Activated CD4-positive, CD25-positive, alpha-beta regulatory T cell treated with anti-CD3 and anti-CD28 coated beads, Interleukin-2, amount 50 U/mL, for 24 hours (primary cell): ENCODE measurements at places on chromosomes 11 and 22.

GRCh38 chr22:46044621-46045458 lies 67.9 kb upstream of the WNT7B start:
- ATAC-seq = peak; percentile 52

DNA sequence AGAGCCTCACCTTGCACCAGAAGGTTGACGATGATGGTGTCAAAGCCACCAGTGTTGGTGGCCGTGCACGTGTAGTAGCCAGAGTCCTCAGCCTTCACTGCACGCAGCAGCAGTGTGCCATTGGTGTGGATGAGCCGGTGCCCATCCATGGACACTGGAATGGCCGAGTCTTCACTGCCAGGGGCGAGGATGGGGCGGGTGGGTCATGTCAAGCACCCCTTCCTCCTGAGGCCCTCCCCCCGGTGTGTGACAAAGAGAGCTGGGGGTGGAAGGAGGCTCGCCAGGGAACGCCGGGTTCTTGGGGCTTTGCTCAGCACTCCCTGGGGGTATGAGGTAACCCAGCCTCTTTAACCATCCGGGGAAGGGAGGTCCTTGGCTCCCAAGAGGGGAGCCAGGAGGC lies 111.6 kb downstream of the CEP164 start:
- no peak for ATAC-seq

DNA sequence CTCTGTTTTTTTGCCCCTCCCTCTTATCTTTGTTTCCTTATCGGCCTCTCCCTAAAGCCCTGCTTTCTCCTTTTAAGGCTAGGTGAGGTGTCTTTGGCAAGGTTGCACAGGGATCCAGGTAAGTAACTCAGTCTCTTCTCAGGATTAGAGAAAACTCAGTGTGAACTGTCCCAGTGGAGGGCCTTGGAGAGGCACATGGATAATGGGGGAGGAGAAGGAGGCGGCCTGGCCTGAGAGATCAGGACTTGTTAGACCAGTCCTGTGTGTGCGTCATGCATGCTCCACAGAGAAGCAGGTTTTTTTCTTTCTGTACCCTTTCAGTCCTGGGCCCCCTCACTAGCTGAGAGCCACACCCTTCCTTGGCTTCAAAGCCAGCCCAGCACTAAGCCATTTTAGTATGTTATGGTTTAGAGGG lies 19.9 kb downstream of the CTNND1 start:
- no peak for ATAC-seq

DNA sequence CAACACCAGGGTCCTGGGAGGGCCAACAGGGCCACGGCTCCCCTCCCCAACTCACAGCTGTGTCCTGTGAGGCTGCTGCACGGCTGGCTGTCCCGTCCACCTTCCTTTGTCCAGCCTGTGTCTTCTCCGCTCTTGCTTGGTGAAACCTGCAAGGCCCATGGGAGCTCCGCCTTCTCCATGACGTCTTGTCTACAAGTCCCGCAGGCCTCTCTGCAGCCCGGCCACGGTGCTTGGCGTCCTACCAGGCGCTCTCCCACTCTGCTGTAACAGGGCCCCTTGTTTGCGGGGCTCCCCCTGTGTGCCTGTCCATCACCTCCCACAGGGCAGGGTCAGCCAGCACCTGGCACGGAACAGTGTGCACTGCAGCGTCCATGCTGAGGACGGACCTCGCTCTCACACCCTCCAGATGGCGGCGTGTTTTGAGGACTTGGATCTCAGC lies 866.8 kb downstream of the TBC1D22A start:
- no peak for ATAC-seq

GRCh38 chr11:115411120-115411519 lies 93.1 kb downstream of the CADM1 start:
- ATAC-seq = no peak

GRCh38 chr11:124085997-124086846 lies 29.0 kb upstream of the VWA5A start:
- ATAC-seq = no peak

DNA sequence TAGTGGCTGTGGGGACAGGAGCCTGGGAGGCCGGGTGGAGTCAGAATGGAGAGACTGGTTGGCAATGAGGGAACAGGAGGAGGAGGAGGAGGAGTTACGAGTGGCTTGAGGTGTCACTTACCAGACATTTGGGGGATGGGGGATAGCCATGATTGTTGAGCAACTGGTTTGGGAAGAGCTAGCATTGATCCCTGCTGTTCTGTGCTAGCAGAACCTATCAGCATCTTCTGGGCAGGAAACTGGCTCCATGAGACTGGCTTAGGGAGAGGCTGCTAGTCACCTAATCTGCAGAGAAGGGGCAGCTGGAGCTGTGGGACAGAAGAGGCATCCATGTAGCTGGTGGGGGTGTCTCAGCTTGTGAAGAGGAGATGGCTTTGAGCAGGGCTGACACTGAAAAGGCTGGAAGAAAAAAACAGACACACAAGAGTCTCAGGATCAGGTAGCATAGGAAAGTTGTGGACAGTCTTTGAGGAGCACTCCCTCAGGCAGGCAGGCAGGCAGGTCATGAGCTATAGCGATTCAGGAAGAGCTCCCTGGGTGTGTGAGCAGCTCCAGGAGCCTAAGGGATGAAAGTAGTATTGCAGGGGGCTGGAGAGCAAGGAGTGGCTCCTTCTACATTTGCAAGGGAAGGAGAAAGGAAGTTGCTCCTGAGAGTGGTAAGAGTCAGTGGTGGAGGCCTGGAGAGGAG lies 22.3 kb downstream of the PIK3IP1 start:
- no peak for ATAC-seq

DNA sequence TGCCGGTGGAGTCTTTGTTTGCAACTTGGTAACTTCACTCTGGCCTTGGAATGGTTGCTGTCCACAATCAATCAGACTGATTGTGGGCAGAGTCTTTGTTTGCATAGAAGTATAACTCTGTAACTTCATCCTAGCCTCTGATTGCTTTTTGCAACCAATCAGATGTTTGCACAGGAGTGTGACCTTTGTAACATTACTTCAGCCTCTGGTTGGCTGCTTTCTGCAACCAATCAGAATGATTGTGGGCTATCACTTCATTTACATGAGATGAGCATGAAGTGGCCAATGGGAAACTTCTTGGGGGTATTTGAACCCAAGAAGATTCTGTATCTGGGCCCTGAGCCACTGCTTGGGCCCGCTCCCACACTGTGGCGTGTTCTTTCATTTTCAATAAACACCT lies 79.6 kb upstream of the CLDN5 start:
- ATAC-seq = no peak

GRCh38 chr11:35344681-35345574 lies 74.4 kb downstream of the SLC1A2 start:
- ATAC-seq = no peak

GRCh38 chr22:39414377-39414776 lies 14.8 kb downstream of the TAB1 start:
- ATAC-seq = no peak

DNA sequence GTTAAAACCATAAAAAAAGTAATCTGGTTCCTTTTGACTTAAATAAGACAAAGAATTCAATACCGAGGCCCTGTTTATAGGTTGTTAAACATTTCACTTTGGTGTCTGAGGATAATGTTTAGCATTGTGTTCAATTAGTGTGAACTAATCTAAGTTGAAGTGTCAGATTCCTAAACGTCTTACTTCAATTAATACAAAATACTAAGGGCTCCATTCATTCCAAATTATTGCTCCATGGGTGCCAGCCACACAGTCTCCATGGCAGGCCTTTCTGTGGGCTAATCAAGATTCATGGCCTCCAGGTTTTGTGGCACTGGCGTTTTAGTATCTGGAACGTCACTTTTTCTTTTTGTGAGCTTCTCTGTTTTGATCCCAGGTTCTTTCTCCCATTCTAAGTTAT lies 89.4 kb downstream of the TMEM135 start:
- ATAC-seq = no peak

DNA sequence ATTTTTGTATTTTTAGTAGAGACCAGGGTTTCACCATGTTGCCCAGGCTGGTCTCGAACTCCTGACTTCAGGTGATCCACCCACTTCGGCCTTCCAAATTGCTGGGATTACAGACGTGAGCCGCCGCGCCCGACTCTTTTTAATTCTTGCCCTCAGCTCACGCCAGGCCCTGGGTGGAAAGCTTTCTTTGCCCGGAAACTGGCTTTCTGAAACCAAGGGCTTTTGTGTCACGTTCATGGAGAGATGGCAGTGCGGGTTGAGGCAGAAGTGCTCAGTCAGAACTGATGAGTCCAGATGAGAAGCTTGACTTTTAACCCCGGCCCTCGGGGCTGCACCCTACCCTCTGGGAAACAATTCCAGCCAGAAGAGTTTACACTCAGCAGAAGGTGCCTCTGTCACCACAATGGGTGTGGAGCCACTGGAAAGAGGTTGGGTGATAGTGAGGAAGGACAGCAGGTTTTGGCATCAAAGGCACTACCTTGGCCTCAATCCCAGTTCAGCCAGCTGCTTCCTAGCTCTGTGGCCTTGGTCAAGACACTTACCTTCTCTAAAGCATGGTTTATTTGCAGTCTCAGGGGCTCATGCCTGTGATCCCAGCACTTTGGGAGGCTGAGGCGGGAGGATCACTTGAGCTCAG lies 890 bp upstream of the ARFGAP3 start:
- no peak for ATAC-seq

- peak; percentile 21 for ATAC-seq
Measured at GRCh38 chr22:50306753-50307749, at the start of gene PLXNB2. PLXNB2 (minus strand) TSS chr22:50307646; CDS start chr22:50290584, 17,062 bp downstream.

GRCh38 chr11:76626921-76627401 lies 43.6 kb downstream of the LRRC32 start:
- peak; percentile 51 for ATAC-seq

DNA sequence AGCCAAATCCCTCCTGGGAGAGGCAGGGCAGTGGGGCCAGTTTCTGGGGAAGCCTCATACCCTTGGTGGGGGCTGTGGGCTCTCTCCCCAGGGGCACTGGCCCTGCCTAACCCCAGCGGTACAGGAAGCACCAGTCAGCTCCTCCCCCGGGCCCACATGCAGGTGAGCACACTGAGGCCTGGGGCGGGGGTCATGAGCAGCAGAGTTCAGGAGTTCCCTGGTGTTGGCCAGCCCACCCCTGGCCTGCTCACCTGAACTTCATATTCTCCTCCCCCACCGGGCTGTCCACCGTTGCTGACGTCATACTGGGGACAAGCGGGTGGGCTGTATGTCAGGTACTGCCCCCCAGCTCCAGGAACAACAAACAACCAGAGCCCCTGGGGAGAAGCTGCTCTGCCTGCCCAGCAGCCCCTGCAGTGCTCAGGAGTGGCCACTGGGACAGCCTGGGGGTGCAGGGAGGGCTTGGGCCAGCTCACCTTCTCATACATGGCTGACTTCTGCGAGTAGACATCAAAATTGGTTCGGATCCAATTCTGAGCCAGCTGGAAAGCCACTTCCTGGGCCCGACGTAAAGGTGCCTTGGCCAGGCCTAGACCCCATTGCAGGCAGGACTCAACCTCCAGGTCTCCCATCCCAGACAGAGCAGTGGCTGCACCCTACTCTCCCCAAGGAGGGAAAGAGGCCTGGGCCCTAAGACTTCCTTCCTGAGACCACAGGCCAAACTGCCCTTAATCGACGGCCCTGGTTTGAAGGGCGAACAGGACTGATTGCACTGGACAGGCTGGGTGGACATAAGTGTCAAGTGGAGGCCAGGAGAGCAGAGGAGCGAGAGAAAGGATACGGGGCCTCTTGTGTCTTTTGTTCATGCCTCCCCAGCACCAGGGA lies 20.8 kb downstream of the TREH start:
- ATAC-seq = no peak

DNA sequence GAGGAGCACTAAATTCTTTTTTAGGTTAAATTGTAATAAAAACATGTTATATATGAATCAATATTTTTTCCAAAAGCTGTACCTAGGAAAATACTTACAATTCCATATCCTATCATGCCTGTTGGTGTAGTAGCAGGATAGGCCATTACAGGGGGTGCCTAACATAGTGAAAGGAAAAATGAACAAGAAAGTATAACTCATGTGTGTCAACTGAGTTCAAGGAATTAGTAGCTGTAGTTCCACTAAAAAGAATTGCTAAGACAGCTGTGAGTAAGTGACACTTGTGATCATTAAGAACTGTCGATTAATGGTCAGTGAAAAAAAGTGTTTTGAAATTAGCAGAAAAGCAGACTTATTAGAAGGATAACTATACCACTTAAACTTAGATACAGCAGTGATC lies 92.4 kb downstream of the PICALM start:
- ATAC-seq = peak; percentile 77

DNA sequence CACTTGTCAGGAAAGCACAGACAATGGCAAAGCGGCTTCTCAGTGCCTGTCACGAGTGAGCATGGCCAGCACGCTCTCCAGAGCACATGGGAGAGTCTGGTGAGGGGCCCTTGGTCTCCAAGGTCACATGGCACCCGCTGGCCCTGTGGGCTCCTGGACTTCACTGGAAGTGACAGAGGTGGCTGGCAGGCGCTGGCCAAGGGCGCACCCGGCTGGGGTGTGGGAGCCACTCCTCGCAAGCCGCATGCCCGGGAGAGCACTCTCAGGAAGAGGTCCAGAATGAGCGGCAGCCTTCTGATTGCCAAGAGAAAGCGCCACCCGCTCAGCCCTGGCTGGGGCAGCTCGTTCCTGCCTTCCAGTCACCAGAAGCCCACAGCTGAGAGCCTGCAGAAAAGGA lies 17.1 kb upstream of the MOB2 start:
- ATAC-seq = no peak

DNA sequence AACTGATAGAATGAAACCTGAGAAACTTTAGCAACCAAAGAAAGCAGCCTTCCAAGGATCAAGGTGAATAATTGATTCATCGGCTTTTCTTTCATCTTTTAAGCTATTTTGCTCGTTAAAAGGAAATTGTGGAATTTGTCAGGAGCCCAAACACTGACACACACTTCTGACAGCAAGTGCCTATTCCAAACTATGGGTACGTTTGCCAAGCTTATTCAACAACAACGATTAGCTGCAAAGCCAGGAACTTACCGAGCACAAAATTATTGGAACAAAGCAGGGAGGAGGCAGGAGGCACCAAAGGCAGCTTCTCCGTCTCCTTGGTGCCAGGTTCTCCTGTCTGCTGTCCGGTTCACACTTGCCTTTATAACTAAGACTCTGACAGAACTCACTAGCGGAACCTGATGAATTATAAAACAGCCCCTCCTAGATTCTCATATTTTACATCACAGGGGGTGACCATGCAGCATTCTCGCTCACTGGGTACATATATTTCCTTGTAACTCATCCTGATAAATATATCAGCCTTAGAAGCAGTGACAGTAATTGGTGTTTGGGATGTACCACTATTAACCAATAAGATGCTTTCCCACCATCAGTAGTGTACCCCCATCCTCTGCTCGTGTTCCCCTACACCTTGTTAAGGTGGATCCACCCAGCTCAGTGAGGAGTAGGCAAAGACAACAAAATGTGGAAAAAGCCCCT lies 395.9 kb upstream of the CCDC90B start:
- ATAC-seq = no peak

DNA sequence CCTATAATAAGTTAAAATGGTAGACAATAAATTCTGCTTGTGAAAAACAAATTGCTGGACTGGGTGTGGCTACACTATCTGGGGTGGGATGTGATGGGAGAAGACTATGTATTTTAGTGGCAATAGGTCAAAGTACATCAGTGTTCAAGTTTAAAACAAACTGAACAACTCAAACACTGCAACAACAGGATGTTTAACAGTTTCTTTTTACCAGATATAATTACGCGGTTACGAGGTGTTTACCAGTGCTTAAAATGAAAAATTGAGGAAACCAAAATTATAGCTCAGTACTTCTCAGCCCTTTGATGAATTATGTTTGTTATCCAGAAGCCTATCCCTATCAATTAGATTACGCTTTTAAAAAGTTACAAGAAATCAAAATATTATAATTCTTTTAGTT lies 3.2 kb downstream of the PRDM10 start:
- ATAC-seq = no peak

- no peak for ATAC-seq
Measured at GRCh38 chr22:17566776-17567175, 3.5 kb downstream of the SLC25A18 start.

GRCh38 chr11:104033561-104033960 lies 2.9 kb upstream of the DDI1 start:
- ATAC-seq = no peak
